ENCODE measurements at places on chromosomes 7 and 10. TPM values are rescaled to one million over a fixed set of nuclear protein-coding genes. Genes with fewer than 3 reads are reported as not detected.

GRCh38 chr7:108079648-108080591 lies 50.2 kb downstream of the LAMB4 start:
- no peak for DNase-seq

- no peak for DNase-seq
Observed at GRCh38 chr10:12639996-12640944, 290.9 kb downstream of the CAMK1D start.

DNA sequence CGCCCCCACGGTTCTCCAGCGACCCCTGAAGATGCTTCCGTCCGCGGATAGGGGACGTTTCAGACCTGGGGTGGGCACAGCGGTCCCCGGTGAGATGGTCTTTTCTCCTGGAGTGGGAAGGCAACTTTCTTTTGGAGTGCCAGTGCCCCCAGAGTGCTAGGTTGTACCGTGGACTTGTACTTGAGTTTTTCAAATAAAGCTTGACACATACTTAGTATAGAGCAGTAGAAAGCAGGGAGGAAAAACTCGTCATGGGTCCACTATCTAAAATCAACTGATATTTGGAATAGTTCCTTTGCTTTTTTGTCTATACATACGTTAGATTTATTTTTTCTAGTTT lies 28.4 kb downstream of the RBM20 start:
- DNase-seq = no peak

Gene MAGI2
- polyA plus RNA-seq = 6.1 TPM

GRCh38 chr7:14834456-14834855 lies 68.1 kb downstream of the DGKB start:
- no peak for DNase-seq

DNA sequence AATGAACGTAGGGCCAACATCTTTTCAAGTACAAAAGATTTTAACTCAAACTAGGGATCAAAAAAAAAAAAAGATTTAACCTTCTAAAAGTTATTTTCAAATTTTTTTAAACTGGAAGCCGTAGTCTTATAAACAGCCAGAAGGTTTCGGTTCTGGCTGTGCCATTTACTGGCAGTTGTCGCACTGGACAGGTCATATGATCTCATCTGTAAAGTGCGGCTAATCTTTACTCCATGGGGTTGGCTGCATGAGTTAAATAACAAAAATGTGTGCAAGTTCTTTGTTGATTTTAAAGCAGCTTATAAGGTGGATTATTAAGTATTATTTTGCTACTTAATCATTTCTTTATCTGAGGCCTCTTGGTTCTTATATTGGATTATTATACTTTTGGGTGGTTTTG lies 36.6 kb downstream of the TRUB1 start:
- no peak for DNase-seq

Gene NKX2-3
- polyA plus RNA-seq = not detected
